Naive thymus-derived CD4-positive, alpha-beta T cell (primary cell): ENCODE measurements at places on chromosomes 11 and 22.
A peak's percentile ranks its signal among the peaks of the same experiment; 100 is the strongest.

- DNase-seq: no peak
Measured at GRCh38 chr11:32153747-32154146, 62.9 kb downstream of the RCN1 start.

GRCh38 chr11:8603696-8604077 is 9.7 kb upstream of the STK33 start:
- no peak for DNase-seq

DNA sequence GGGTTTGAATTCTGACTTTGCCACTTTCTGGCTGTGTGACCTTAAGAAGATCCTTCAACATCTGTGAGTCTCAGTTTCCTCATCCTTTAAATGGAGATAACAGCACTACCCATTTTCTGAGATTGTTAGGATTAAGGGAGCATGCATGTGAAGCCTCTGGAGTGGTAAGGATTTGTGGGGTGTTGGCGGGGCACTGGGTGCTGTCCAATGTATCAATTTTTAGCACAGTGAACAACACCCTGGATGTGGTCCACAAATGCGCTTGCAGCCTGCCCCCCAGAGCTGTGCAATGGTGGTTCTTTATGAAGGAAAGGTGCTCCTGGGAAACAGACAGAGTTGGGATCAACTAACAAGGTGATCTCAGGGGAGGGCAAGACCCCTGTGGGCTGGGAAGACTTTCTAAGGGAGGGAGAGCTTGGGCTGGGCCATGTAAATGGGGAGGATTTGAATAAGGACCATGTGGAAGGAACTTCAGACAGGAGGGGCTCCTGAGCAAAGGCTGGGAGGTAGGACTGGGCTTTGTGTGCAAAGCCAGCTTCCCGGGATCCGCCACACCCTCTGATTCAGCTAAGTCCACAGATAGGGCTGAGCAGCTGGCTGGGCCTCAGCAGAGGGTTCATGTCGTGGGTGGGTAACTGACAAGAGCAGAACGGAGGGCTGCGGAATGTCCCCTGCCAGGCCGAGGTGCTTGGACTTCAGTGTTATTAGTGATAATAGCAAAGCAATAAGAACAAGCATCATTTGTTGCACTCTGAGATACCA is 22.7 kb upstream of the RASD2 start:
- DNase-seq: no peak

DNA sequence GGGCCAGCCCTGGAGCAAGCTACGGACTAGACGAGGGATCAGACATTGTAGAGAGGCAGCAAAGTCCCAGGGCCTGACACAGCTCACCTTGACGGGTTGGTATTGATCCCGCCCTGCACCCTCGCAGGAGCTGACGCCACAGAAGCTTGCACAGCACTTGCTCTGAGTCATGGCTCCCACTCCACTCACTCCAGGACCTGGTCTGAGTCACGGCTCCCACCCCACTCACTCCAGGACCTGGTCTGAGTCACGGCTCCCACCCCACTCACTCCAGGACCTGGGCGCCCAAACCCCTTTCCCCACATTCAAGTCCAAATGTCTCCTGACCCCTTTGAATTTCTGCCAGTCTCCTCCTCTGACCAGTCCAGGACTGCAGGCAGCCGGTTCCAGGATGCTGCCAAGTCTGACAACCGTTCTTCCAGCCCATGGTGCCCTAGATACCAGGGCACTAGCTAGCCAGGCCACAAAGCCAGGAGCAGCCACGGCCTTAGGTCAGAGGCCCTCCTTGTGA is 6.0 kb upstream of the PNPLA5 start:
- DNase-seq: no peak

DNA sequence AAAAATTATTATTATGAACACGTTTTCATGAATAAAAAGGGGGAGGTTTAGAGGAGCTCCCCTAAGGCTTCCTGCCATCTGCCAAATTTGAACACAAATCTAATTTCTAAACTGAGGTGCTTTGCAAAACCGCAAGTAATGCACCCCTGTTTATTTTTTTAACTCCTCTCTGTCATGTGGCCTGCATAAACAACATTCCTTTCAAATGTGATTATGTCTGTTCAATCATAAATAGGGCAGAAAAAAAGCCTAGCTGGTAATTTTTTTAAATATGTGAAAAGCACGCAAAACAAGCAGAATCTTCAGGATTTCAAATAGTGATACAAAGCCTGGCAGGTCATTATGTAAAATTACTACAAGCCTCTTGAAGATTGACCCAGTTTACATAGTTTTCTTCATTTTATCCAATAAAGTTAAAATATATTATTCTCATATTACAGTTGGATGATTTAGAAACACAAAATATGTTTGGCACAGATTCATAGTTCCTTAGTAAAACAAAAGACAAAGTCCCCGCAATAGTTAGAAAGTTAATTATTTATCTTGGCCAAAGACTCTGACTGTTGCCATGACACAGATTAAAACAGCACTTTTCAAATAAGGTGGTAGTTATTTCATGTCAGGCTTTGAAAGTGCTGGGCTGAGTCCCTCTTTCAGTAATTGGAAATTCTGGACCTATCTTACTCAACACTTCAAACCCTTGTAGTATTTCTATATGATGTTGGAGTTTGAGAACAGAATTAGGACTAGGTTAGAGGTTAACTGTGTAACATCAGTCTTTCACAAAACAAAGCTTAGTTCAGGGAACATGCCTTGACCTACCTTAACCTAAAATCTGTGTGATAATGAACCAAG is 200.3 kb upstream of the MPPED2 start:
- DNase-seq: no peak

DNA sequence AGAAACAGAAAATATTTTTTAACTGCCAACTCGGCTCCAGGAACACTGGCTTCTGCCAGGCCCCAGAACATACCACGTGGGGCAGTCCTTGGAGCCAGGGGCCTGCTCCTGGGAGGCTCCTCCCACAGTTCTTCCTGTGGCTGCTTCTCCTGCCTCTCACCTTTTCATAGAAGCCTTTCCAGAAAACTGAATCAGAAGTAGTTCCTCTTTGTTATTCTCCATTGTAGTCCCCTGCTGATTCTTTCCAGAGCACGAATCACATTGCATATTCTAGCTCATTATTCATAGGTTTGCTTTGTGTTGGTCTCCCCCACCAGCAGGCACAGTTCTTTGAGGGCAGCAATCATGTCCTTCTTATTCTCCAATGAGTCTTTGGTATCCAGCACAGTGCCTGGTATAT is 106.0 kb downstream of the EFCAB6 start:
- no peak for DNase-seq

GRCh38 chr22:22680396-22680795 is 36.0 kb downstream of the GGTLC2 start:
- DNase-seq: no peak

GRCh38 chr11:117759305-117759704 is 37.7 kb downstream of the DSCAML1 start:
- no peak for DNase-seq

DNA sequence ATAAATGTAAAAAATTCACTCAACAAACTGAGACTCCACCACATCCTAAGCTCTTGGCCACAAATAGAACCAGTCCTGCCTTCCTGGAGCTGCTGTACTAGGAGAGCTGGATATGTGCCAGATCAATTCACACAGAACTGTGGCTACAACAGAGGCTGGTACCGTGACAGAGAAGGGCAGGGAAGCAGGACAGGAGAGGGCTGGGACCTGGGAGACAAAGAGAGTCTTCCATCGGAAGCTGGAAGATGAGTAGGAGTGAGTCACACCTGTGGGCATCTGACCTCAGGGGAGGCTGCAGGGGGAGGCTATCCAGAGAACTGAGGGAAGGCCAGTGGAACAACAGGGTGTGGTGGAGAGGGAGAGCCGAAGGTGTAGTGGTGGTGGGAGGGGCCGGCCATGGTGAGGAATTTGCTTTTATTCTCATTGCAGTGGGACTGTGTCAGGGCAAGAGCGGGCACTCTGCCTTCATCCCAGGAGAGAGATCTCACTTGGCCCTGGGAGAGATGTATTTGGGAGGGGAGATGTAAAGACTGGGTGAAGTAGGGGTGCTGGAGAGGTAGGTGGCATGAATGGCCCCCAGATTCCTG is 1.9 kb upstream of the LTBP3 start:
- DNase-seq: no peak

DNA sequence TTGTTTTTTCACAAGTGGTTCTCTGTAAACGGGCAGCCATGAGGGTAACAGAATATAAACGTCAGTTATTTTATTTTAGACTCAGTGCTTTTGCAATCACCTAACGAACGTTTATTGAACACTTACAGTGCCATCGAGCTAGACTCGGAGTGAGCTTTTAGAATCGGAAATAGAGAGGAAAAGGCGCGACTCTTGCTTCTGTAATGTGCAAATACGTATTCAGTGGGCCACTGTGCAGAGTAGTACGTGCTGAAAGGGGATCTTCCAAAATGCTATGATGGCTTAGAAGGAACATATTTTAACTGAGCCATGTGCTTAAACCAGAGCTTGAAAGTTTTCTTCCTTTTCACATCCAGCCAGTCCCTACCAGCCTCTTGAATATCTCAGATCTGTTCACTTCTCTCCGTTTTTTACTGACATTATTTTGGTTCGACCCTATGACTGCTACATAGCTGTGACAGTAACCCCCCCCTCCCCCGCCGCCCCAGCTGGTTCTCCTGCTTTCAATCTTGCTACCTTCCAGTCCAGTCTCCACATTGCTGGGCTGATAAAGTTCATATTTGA is 468 bp downstream of the DDIAS start:
- no peak for DNase-seq

- DNase-seq: no peak
Measured at GRCh38 chr11:70210051-70210501, 7.0 kb downstream of the FADD start.

GRCh38 chr11:26188554-26188953 is 143.4 kb upstream of the ANO3 start:
- DNase-seq: no peak

- no peak for DNase-seq
Measured at GRCh38 chr11:2825261-2825888, 60.2 kb downstream of the CDKN1C start.

DNA sequence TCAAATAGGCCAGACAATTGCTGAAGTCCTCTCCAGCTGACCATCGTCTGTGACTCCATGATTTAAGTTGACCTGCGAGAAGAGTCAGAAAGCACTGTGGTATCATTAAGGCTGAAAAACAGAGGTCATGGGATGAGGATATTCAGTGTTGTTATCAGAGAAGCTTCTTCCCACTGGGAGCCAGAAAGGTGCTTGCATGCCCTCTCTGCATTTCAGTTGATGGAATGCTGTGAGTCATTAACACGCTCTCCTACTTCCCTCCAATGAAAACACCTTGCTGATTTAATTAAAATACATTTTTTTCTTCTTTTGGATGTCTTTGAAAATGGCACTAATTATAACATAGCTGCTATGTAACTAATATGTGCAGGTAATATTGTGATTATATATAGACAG is 667.0 kb downstream of the NTM start:
- DNase-seq: no peak

DNA sequence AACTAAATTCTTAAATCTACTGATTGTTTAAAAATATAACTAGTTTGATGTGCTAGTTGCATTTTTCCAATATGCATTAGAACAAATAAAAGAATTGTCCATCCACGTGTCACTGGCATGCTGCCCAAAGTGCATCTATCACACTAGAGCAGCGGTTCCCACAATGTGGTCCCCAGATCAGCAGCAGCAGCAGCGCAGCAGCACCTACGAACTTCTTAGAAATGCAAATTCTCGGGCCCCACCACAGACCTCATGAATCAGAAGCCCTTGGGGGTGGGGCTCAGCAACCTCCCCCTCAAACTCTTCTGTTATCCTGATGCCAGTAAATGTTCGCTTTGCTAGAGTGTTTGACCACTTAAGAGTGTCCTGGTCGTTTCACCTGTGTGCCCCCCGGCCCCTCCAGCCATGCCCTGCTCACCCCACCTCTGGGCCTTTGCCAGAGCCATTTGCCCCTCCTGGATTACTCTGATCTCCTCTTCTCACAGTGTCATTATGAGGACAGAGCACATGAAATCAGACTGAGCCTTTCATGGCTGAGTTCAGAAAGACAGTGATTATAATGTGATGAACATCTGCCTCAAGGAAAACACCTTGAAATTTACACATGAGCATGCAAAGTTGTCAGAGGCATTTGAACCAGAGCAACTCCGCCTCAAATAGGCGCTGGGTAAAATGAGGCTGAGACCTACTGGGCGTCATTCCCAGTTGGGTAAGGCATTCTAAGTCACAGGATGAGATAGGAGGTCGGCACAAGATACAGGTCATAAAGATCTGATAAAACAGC is 12.6 kb upstream of the VSIG10L2 start:
- no peak for DNase-seq

DNA sequence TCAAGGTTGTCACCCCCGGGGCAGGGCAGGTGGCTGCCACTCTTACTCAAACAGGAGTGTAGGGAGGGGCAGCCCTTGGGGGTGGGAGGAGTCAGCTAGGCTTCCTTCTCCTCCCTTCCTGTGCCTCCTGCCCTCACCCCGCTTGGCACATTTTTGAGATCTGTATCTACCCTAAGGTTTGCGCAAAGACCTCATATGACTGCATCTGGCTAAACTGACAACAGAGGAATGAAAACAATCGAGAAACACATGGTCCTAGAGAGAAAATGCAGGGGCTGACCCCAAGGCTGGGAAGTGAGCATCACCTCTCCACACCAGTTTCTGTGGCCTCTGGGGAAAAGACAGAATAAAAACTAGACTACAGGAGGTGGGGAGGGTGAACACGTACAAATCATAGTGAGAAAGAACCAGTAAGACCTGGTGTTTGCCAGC is 28.1 kb downstream of the IGSF9B start:
- peak; percentile 36 for DNase-seq

GRCh38 chr11:109236696-109237095 is 185.3 kb upstream of the C11orf87 start:
- DNase-seq: no peak

DNA sequence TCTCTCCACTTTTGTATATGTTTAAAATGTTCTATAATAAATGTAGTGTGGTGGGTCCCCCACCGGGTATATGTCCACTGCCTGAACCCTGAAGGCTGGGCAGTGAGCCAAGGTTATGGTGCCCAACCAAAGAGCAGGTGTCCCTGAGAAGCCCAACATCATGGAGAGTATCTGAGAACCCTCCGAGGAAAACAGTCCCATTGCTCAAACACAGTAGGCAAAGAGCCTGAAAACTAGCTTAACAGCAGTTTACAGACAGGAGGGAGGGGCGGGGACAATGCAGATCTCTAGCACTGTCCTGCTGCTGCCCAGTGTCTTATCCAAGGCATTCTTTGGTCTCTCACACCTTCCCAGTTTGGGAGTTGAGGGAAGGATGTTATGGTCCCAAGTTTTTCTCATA is 91.0 kb downstream of the TMPRSS5 start:
- no peak for DNase-seq

DNA sequence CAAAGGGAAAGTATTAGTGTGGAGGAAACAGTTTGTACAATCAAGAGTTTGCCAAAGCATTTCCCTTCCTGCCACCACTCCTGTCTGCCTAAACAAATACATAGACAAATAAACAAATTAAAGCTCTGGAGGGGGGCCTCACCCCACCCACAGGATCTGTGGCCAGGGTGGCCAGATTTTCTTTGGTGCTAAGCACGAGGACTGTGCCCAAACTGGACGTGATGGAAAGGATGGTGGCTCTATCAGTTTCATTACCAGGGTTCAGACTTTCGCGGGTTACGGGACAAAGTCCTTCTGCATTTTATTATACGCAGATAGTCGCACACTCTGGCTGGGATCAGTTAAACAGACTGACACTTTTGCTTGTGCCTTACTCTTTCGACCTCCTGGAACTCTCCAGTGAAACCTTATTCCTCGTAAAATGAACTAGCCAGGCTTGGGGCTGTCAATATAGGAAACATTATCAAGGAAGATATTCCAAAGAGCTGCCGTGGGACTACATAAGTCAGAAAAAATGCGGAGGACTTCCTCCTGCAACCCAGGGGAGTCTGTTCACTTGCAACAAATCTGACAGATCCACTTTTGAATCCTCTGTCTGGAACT is 11.2 kb downstream of the BARX2 start:
- DNase-seq: no peak

GRCh38 chr11:72758304-72758689 is 6.1 kb upstream of the ARAP1 start:
- DNase-seq: no peak
